Activated CD4-positive, alpha-beta T cell treated with anti-CD3 and anti-CD28 coated beads, Interleukin-2, amount 50 U/mL, for 48 hours (primary cell): ENCODE measurements at places on chromosomes 16 and 17.

DNA sequence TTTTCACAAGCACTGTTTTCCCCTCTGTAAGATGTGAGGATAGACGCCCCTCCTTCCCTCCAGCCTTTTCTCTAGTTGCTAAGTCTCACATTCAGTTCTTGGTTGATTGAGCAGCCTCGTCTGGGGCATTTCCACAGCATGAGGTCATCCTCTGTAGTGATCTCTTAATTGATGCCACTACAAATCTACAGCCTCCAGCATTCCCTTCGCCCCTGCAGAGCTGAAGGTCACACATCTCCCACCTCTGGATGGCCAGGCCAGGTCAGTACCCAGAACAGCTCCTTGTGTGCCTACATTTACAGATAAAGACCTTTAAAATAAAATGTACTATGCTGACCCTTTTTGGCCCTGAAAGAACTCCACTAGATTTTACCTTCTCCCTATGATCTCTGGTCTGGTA, 32.5 kb upstream of the CDH11 start:
- no peak for DNase-seq

DNA sequence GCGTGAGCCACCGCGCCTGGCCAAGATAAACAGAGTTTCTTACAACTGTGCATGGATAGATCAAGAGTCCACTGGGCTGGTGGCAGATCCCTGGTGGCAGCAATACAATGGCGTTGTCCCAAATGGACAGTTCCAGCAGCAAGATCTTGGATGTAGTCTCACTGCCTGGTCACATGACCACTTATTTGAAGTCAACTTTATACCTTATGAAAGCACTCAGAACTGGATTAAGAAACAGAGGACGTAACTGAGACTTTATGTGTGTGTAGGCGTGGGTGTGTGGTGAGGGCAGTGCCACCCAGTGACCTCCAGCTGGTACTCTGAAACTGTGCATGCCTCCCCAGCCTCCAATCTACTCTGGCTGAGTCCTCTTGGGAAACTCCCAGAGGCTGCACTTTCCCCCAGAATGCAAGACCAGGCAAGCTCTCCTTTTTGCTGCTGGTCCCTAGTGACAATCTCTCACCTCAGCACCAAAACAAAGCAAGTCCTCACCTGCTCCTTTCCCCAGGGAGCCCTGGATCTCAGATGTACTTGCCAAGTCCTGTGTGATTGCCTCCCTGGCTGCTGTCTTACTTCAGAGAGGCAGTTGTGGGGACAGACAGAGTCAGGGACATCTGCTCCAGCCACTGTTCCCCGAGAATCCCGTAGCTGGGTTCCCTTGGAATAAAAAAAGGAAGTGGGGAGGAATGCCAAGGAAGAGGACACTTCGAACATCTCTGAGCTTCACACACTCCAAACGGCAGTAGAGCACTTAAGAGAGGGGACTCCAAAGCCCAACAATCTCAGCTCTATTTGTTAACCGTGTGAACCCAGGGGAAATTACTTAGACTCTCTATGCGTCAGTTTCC, 11.7 kb upstream of the ST6GALNAC2 start:
- no peak for DNase-seq

- no peak for DNase-seq
These were observed 160.9 kb downstream of the MAP2K6 start for GRCh38 chr17:69575346-69575761.

GRCh38 chr16:5870886-5871691, 773.5 kb upstream of the EEF2KMT start:
- DNase-seq = no peak

DNA sequence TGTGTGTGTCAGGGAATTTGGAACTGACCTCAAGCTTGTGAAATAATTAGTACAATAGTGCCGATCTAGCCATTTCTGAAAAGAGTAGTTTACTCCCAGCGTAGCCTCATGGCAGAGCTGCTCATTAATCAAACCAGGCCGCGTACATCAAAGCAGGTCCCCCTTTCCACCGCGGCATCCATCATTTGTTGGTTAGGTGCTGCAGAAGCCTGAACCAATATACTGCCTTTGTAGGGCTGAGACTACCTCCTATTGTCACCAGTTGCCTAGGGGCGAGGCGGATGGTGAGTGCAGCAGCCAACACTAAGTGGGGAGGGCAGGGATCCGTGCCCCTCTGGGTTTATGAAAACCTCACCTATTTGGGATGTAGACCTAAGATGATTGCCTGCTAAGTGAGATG, 264.1 kb downstream of the TMEM114 start:
- no peak for DNase-seq
